ENCODE measurements at places on chromosomes 1 and 21.

DNA sequence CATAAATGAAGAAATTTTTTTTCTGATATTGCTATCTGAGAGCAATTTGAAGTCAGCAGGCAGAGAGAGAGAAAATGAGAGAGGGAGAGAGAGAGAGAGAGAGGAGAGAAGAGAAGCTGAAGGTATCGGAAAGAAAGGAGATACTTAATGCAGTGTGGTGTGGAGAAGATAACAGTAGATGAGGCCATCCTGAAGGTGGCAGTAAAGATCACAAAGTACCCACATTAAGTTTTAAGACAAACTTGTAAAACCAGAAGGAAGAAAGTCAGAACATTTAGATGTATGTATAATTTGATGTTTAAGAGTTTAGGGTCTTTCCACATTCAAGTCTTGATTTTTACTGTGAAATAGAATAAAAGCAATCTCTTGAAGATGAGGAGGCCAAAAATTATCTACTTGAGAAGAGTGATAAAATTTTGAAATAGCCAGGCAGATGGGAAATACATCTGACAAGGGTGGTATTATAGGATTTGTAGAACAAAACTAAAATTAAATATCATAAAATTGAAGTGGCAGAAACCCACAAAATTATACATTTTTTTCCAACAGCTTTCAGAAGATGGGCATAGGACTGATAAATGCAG lies 1753.4 kb downstream of the MRPL39 start:
- DNase-seq, result no peak

DNA sequence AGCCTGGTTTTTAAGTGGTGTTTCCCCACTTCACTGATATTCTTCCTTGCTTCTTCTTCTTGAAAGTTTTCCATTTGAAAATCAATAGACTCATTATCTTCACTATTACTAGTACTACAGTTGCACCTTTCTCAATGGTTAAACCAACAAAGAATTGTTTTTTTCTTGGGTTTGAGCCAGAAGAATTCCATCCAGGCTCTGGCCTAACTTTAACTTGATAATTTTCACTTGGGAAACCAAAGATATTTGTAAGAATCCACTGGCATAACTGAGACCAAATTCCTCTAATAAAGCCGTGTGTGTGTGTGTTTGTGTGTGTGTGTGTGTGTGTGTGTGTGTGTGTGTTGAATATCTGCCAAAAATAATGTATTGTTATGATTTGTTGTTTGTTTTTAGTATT lies 103.2 kb downstream of the SGIP1 start:
- no peak for DNase-seq

GRCh38 chr1:7299329-7299799 lies 471.7 kb upstream of the VAMP3 start:
- DNase-seq, result no peak

DNA sequence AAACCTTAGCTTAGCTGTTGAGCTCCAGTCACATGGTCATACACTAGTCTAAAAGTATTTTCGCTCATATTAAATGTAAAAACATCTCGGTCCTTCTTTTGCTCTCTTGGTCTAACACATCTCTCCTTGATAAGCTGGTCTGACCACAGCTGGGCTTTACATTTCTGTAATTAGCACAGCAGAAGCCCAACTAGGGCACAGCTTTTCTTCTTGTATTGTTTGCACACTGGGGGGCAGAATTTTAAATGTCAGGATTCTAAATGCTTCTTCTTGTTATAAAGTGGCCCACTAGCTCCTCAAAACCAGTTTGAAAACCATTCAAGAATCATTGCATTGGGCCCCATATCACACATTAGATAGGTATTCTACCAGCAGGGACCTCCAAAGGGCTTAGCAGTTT lies 289.1 kb upstream of the PKN2 start:
- no peak for DNase-seq

DNA sequence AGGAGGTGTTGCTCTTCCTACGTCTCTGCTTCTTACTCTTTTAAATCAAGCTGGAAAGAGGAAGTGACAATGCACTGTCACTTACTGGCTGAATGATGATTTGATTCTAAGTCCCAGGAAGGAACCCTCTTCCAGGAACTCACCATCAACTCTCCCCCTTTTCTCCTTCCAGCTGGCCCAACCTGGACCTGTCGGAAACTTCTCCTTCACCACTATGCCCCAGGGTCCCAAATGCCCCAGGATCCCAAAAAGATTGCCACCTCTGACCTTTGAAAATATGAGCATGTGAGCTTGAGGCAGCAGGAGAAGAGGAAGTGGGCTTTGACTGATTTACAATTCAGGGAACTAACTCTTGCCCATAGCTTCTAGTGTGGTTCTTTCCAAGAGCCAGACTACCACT lies 5.3 kb upstream of the ADAMTS5 start:
- DNase-seq, result no peak

- no peak for DNase-seq
Measured at GRCh38 chr1:233443040-233443760, 115.7 kb downstream of the MAP3K21 start.

DNA sequence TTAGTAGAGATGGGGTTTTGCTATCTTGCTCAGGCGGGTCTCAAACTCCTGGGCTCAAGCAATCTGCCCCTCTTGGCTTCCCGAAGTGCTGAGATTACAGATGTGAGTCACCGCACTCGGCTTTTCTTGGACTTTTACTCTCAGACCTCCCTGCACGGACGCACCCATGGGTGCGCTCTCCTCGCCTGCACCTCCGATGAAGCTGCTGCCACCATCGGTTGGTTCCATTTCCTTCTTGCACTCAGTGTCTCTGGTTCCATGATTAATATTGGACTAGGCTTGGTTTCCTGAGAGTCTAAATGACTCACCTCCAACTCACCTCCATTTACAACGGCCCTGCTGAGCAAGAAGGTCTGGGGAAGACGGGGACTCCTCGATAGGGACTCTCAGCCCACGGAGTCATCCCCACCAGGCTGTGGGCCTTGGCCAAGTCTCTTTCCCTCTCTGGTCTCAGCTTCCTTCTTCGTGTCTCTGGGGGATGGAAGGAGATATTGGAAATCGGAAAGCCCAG lies 6.7 kb upstream of the TNFRSF8 start:
- DNase-seq, result no peak

DNA sequence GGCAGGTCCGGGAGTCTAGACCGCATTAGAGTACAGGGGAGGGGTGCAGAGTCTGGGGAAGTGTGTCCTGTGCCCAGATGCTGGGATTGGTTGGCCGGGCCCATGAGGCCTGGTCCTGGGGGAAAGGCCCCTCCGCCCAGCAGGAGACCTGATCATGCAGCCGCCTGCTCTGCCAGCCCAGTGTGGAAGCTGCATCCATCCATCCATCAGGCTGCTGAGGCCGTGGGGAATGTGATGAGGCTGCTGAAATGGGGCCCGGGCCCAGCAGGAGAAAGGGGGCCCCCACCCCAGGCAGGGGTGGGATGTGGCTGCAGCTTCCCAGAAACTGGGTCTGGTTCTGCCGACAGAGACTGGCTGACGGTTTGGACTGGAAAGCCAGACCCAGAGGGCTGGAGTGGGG lies 37.2 kb downstream of the EPHA2 start:
- no peak for DNase-seq

GRCh38 chr1:47758341-47759250 lies 238.6 kb downstream of the TRABD2B start:
- no peak for DNase-seq

- DNase-seq, result no peak
Measured at GRCh38 chr1:217311269-217311668, 319.6 kb downstream of the GPATCH2 start.

- no peak for DNase-seq
Measured at GRCh38 chr1:8091691-8092090, 65.6 kb upstream of the ERRFI1 start.

GRCh38 chr1:119209596-119210295 lies 69.3 kb upstream of the WARS2 start:
- no peak for DNase-seq

DNA sequence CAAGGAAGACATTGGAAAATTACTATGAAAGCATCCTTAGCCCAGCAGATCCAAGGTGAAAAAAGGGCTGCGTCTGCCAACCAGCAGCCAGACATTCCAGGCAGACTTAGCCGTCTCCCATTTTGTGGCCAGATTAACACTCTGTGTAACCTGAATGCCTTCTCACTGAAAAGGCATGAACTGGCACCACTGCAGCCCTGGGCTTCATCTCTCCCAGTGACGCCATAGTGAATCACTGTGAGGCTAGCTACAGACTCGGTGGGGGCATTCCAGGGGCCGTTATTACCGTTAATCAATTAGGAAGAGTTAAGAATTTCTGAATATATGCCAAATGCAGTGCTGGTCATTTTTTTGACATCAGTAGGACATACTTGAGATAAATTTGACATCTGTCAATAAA lies 627.4 kb downstream of the LMO4 start:
- DNase-seq, result no peak

GRCh38 chr1:156815961-156816422 lies 656 bp downstream of the SH2D2A start:
- no peak for DNase-seq

GRCh38 chr1:180152588-180152987 lies 2.1 kb upstream of the QSOX1 start:
- no peak for DNase-seq

GRCh38 chr1:17447501-17447992 lies 8.1 kb upstream of the RCC2 start:
- no peak for DNase-seq

- DNase-seq, result no peak
Measured at GRCh38 chr1:98045767-98046641, 125.2 kb upstream of the DPYD start.

GRCh38 chr1:53575955-53576320 lies 116.7 kb downstream of the DMRTB1 start:
- no peak for DNase-seq

- DNase-seq, result no peak
Measured at GRCh38 chr1:24946861-24947658, 17.0 kb upstream of the RUNX3 start.

Data from stimulated activated naive CD4-positive, alpha-beta T cell treated with Interleukin-2 at 50 U/mL for 16 hours (primary cell).